Neural progenitor cell (in vitro differentiated cells): ENCODE measurements at places on chromosomes 4 and X. TPM values are rescaled to one million over a fixed set of nuclear protein-coding genes. Genes with fewer than 3 reads are reported as not detected.

GRCh38 chr4:110268790-110269189 is 70.4 kb upstream of the ELOVL6 start:
- peaks cover 4% of the 10 kb centered on the region for H3K4me1 ChIP-seq
- H3K4me3 ChIP-seq, result no peak overlapping the region
- H3K27me3 ChIP-seq, result no peaks in the 10 kb centered on the region

The BRS3 gene
- not detected in 2 replicates for total RNA-seq

The TRAM1L1 gene
- total RNA-seq, result 4.5 and 8.4 TPM in 2 replicates

The ETNPPL gene
- 0.19 and 0.43 TPM in 2 replicates for total RNA-seq

DNA sequence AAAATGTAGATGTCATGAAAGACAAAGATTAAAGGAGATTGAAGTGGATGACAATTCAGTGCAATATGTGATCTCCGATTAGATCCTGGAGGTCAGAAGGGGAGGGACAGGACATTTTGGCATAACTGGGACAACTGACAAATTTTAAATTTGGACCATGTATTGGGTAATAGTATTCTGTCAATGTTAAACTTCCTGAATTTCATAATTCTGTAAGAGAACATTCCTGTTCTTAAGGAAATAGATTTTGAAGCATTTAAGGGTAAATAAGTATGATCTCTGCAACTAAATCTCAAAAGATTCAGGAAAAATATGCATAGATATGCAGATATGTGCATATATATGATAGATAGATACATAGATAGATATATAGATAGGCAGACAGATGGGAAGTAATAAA is 11.0 kb downstream of the ODAPH start:
- no peak overlapping the region for H3K4me3 ChIP-seq
- DNase-seq, result no peak
- no peaks in the 10 kb centered on the region for H3K4me1 ChIP-seq
- H3K36me3 ChIP-seq, result no peaks in the 10 kb centered on the region
- peaks cover under 1% of the 10 kb centered on the region for H3K27me3 ChIP-seq

The FAM149A gene
- total RNA-seq, result 4.6 and 10.4 TPM in 2 replicates

DNA sequence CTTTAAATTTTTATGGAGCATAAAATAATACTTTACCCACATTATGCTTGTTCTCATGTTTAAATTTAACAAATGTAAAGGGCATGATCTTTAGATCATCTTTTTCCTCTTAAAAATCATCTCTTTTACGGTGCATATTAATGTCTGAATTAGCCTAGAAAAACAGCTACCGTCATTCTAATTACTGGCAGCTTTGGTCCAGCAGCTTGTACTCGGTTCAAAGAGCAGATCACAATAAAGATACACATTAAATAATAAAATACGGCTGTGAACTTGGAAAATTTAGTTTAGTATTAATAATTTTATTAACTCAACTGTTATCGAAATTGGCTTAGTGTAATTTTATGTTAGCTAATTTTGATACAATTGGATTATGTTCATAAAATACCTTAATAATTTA is 19.1 kb downstream of the CCSER1 start:
- no peak overlapping the region for H3K27ac ChIP-seq
- H3K36me3 ChIP-seq, result no peaks in the 10 kb centered on the region
- no peaks in the 10 kb centered on the region for H3K27me3 ChIP-seq
- H3K4me3 ChIP-seq, result no peak overlapping the region
- DNase-seq, result no peak

GRCh38 chrX:42824541-42824940 is 46.6 kb upstream of the PPP1R2C start:
- peaks cover 5% of the 10 kb centered on the region for H3K36me3 ChIP-seq
- no peak for DNase-seq
- no peaks in the 10 kb centered on the region for H3K27me3 ChIP-seq
- no peak overlapping the region for H3K27ac ChIP-seq

- peaks cover 5% of the 10 kb centered on the region for H3K4me1 ChIP-seq
- H3K36me3 ChIP-seq, result no peaks in the 10 kb centered on the region
- no peak for DNase-seq
- no peaks in the 10 kb centered on the region for H3K27me3 ChIP-seq
- H3K4me3 ChIP-seq, result no peak overlapping the region
These were observed 181.9 kb upstream of the PPARGC1A start for GRCh38 chr4:24071612-24072372.

DNA sequence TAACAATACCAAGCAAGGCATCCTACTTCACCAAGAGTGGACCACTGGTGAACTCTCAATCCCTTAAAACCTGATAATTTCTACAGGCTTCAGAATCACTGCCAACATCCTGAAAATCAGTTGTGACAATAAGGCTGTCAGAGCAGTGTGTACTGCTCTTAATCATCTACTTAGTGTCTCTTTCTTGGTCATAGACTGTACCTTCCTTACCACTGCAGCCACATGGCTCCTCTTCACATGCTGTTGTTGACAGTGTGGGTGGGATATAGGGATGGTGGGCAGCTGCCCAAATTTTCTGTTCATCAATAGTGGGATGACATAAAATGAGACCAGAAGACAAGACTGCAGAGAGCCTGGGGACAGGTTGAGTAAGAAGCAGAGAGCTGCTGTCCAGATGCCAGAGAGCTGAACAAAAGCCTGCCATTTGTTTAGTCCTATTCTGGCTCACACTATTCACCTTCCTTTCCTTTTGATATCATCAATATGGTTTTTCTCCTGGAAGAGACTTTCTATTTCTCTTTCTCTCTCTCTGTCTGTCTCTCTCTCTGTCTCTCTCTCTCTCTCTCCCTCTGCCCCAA is 178.9 kb downstream of the MGST2 start:
- peaks cover 67% of the 10 kb centered on the region for H3K4me1 ChIP-seq
- DNase-seq, result no peak
- no peaks in the 10 kb centered on the region for H3K27me3 ChIP-seq

DNA sequence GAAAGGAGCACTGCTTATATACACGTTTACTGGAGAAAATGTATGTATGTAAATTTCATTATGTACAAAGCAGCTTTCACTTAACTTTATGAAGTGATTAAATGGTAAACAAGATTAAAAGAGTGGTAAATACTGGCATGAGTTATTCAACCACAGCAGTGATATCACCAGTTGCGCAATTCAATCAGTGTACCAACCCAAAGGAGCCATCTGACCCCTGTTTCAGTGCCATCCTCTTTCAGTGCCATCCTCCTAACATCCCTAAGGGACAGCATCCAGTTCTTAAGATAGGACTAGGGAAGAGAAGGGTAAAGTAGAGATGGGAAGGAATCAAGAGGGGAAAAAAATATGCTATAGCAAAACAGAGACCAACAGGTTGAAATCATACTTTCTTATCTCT is 16.2 kb downstream of the HPF1 start:
- no peak for DNase-seq
- no peaks in the 10 kb centered on the region for H3K27me3 ChIP-seq
- no peak overlapping the region for H3K27ac ChIP-seq
- no peak overlapping the region for H3K4me3 ChIP-seq

GRCh38 chr4:6360385-6360784 is 90.7 kb downstream of the WFS1 start:
- H3K27ac ChIP-seq, result no peak overlapping the region
- H3K4me1 ChIP-seq, result peaks cover 3% of the 10 kb centered on the region
- no peak overlapping the region for H3K4me3 ChIP-seq

DNA sequence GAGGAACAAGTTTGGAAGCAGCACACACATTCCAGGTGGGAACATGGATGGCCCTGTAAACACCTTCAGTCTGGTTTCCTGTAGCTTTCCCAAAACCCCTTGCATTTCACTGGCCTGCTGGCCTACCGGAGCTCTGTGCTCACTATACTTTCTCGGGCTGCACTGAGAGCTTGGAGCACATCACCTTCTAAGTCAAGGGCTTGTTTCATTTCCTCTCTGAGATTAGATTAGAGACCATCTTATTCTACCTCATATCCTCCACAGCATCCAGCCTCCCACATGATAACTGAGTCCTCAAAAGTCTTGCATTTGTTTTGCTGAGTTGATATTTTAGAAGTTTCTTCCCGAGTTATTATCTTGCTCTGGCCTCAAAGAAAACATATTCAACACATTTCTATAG is 147.7 kb downstream of the RASL11B start:
- no peaks in the 10 kb centered on the region for H3K27me3 ChIP-seq
- DNase-seq, result no peak
- no peaks in the 10 kb centered on the region for H3K36me3 ChIP-seq

The SMPX gene
- total RNA-seq, result not detected in 2 replicates

DNA sequence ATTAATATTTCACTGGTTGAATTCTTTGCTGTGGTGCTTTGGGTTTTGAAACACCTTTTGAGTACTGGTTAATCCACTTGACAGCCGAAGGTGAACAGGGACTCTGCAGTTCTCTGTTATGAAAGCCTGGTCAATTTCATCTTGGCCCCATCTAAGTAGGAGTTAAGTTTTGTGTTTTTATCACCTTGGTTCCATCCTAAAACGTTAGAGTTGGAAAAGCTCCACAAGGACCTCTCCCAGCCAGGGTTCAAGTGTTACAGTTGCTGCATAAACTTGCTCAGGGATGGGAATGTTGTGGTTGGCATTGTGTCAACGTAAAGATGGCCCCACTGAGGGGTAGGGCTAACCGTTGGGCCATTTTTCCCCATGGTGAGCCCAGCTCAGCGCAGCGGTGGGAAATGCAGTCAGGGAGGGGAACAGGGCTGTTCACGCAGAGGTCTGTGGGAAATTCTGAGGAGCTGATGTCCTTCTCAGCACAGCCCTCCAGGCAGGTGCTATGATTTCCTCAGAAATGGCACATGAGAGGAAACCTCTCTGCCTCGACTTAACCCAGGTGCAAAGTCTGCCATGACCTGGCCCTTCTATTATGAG is 188.7 kb downstream of the STIM2 start:
- peaks cover 9% of the 10 kb centered on the region for H3K4me1 ChIP-seq
- no peak overlapping the region for H3K4me3 ChIP-seq
- H3K27me3 ChIP-seq, result no peaks in the 10 kb centered on the region
- DNase-seq, result no peak

GRCh38 chr4:11537846-11538245 is 109.2 kb upstream of the HS3ST1 start:
- H3K27me3 ChIP-seq, result no peaks in the 10 kb centered on the region
- peaks cover 11% of the 10 kb centered on the region for H3K4me1 ChIP-seq
- no peak overlapping the region for H3K27ac ChIP-seq
- DNase-seq, result no peak
- H3K36me3 ChIP-seq, result no peaks in the 10 kb centered on the region

- no peak overlapping the region for H3K4me3 ChIP-seq
- H3K4me1 ChIP-seq, result no peaks in the 10 kb centered on the region
- peak; percentile 60 for DNase-seq
- H3K36me3 ChIP-seq, result no peaks in the 10 kb centered on the region
These were observed 351.9 kb upstream of the FTHL17 start for GRCh38 chrX:31423609-31424189.

- peak overlapping the region; percentile 64 for H3K4me3 ChIP-seq
- peaks cover 77% of the 10 kb centered on the region for H3K27me3 ChIP-seq
- peak; percentile 19 for DNase-seq
- H3K36me3 ChIP-seq, result no peaks in the 10 kb centered on the region
- no peak overlapping the region for H3K27ac ChIP-seq
- peaks cover 6% of the 10 kb centered on the region for H3K4me1 ChIP-seq
These were observed 444 bp downstream of the FREM3 start for GRCh38 chr4:143700046-143700415.

The GPM6B gene
- 49.6 and 69.2 TPM in 2 replicates for total RNA-seq

DNA sequence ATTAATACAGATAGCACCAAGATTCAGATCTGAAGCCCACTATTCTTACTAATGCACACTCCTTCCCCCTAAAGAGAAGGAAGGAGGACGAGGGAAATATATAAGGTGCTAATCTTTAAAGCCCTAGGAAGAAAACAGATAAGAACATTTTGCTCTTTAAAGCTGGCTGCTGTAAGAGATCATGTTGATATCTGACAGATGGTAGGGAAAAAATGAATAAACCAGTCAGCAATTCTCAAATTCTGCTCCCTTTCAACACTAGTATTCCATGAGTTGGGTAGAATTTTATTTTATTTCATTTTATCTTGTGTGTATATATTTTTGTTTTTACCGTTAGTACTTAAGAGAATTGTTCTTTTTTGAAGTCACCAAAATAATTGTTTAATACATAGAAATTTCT is 19.2 kb downstream of the OTC start:
- DNase-seq, result no peak
- no peaks in the 10 kb centered on the region for H3K27me3 ChIP-seq
- no peak overlapping the region for H3K27ac ChIP-seq
- H3K4me3 ChIP-seq, result no peak overlapping the region

The GLRA3 gene
- not detected in 2 replicates for total RNA-seq

GRCh38 chrX:44996277-44996676 is 123.3 kb downstream of the KDM6A start:
- no peak overlapping the region for H3K4me3 ChIP-seq
- no peaks in the 10 kb centered on the region for H3K4me1 ChIP-seq
- H3K27me3 ChIP-seq, result no peaks in the 10 kb centered on the region
- no peaks in the 10 kb centered on the region for H3K36me3 ChIP-seq

The NUDT10 gene
- total RNA-seq, result 23.9 and 31.3 TPM in 2 replicates

- DNase-seq, result no peak
- no peaks in the 10 kb centered on the region for H3K27me3 ChIP-seq
- no peak overlapping the region for H3K4me3 ChIP-seq
- no peak overlapping the region for H3K27ac ChIP-seq
- peaks cover 5% of the 10 kb centered on the region for H3K4me1 ChIP-seq
These were observed 213.4 kb upstream of the JADE1 start for GRCh38 chr4:128596115-128596514.

The ASMT gene
- 0.28 TPM in 1 of 2 replicates, not detected in the other for total RNA-seq

DNA sequence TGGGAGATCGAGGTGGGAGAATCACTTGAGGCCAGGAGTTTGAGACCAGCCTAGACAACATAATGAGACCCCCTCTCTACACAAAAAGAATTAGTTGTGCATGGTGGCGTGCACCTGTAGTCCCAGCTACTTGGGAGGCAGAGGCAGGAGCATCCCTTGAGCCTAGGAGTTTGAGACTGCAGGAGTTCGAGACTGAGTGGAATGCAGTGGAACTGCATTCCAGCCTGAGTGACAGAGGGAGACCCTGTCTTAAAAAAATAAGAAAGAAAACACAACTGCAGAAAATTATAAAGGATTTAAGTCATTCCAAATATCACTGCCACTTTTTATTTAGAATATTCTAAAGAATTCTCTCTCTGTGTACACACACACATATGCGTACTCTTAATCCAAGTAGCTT is 18.4 kb downstream of the HPRT1 start:
- peaks cover 2% of the 10 kb centered on the region for H3K36me3 ChIP-seq
- no peak overlapping the region for H3K4me3 ChIP-seq
- no peaks in the 10 kb centered on the region for H3K27me3 ChIP-seq
- no peak for DNase-seq
- H3K27ac ChIP-seq, result no peak overlapping the region

- H3K4me1 ChIP-seq, result no peaks in the 10 kb centered on the region
- no peak overlapping the region for H3K27ac ChIP-seq
- H3K4me3 ChIP-seq, result no peak overlapping the region
- DNase-seq, result no peak
- H3K27me3 ChIP-seq, result no peaks in the 10 kb centered on the region
These were observed 68.1 kb upstream of the FTHL17 start for GRCh38 chrX:31139961-31140360.

GRCh38 chr4:14337892-14338584 is 664.2 kb upstream of the CPEB2 start:
- H3K36me3 ChIP-seq, result no peaks in the 10 kb centered on the region
- DNase-seq, result no peak
- peaks cover 3% of the 10 kb centered on the region for H3K4me1 ChIP-seq
- H3K27me3 ChIP-seq, result no peaks in the 10 kb centered on the region
- no peak overlapping the region for H3K4me3 ChIP-seq

GRCh38 chr4:142846108-142846728 is at the start of gene INPP4B:
Gene INPP4B, minus strand, starts transcription at chr4:142846301.
- H3K36me3 ChIP-seq, result no peaks in the 10 kb centered on the region
- no peak within 1 kb of the TSS for H3K27ac ChIP-seq
- H3K27me3 ChIP-seq, result peaks cover 80% of the 10 kb centered on the region

- H3K27me3 ChIP-seq, result no peaks in the 10 kb centered on the region
- H3K4me1 ChIP-seq, result peaks cover 13% of the 10 kb centered on the region
- H3K27ac ChIP-seq, result no peak overlapping the region
- H3K36me3 ChIP-seq, result peaks cover 3% of the 10 kb centered on the region
- DNase-seq, result no peak
These were observed 13.0 kb downstream of the SLC16A2 start for GRCh38 chrX:74434336-74434735.
